ENCODE measurements at places on chromosomes 7 and 10.

GRCh38 chr10:128080231-128080630 is 46.0 kb downstream of the MKI67 start:
- no peak for DNase-seq

DNA sequence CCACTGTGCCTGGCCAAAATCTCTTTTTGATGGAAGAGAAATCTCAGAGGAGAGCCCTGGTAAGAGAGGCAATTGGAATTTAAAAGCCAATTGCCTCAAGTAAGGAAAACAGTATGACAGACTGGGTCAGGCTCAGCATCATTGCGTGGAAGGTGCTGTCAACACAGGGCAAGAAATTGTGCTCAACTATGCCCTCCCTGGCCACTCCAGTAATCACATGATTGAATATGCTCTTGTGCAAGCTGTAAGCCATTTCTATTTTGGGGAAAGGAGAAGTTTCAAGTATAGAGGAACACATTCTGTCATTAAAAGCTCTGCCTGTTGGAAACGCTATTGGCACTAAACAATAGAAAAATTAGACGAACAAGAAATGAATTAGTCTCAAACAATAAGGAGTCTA is 1127.7 kb downstream of the REEP3 start:
- no peak for DNase-seq

DNA sequence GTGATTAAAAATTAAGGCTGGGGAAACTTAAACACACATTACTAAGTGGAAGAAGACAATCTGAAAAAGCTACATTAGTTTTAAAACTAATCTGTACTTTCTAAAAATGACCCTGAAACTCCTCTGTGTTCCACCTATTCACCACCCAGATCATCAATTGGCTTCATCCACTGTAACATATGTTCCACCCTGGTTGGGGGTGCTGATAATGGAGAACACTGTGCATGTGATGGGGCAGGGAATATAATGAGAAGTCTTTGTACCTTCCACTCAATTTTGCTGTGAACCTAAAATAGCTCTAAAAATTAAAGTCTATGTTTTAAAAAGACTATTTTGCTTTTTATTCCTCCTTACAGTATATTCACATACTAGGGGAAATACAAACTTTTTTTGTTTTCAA is 132.7 kb downstream of the CNOT4 start:
- DNase-seq: no peak

DNA sequence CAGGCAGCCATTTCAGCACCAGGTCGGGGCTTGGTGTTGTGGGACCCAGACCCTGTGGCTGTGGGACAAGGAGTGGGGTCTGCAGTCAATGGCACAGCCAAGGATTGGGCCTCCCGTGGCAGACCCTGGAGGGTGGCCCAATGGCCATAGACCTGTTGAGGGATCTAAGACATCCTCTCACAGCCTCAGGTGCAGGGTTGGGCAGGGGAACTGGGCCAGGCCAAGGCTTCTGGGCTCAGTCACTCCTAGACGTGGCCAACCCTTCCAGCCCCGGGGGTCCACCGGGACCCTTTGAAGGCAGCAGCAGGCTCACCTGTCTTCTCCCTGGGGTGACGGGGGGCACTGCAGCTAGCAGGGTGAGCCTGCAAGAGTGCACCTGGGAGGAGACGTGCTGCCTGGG is 45.7 kb upstream of the DPYSL4 start:
- no peak for DNase-seq

GRCh38 chr7:88835147-88835728 is 39.7 kb upstream of the TEX47 start:
- peak; percentile 5 for DNase-seq

DNA sequence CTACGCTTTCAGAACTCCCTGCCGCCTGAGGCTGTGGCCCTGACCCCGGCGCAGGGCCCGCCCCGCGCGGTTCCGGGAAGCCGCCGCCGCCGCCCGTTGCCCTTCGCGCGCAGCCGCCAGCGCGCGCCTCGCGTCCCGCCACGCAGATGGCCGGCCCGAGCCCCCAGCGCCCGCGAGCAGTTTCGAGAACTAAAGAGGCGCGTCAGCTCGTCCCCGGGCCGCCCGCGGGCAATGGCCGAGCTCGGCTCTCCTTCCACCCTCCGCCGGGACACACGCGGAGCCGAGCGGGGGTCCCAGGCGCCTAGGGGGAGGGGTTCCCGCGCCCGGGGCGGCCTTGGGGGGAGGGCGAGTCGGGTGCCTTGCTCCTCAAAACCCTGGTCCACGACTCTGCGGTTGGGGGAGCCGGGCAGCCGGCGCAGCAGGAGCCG is 1.8 kb downstream of the HNRNPF start:
- DNase-seq: no peak

DNA sequence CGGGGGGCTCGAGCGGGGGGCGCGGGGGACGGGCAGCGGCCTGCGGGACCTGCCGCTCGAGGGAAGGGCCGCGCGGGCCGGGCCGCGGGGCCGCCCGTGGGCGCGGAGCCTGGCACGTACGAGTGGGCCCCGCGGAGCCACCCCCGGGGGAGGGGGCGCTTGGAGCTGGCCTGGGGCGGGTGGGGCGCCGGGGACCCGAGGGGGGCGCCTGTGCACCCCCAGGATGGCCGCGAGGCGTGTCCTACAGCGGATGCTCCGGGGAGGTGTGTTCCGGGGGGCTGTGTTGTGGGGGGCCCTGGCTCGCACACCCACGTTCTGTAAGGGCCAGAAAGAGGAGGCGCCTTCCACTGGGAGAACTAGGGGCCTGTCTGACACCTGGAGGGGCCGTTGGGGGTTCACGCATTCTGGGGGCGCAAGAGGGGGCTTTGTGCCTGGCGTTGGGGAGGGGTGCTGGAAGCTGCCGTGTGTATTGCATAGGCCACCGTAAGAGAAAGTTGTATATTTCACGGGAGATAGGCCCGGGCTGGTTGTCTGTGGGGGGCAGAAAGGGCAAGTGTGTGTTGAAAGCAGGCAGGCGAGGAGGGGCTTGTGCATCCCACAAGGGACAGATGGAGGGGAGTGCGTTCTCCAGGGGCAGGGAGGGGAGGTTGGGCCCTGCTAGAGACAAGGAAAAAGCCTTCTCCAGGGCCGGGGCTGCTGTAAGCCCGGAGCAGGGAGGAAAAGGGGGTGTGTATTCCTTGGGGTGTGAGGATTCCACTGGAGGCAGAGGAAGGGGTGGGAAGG is 663 bp downstream of the VPS37D start:
- DNase-seq: no peak

DNA sequence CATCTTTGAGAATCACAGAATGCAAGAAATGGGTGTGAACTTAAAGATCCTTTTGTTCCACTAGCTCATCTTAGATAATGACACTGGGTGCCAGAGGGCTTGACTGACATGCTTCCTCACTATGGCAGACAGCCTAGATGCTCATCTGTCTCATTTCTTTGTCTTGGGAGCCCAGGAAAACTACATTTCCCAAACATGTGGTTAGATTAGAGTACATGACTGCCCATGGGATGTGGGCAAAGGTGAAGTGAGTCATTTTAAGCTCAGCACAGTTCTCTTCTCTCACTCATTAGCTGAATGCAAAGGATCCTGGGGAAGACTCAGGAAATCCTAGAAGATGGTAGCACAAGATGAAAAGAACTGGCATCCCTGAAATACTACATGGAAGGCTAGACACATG is 32.5 kb upstream of the TBX20 start:
- DNase-seq: no peak

DNA sequence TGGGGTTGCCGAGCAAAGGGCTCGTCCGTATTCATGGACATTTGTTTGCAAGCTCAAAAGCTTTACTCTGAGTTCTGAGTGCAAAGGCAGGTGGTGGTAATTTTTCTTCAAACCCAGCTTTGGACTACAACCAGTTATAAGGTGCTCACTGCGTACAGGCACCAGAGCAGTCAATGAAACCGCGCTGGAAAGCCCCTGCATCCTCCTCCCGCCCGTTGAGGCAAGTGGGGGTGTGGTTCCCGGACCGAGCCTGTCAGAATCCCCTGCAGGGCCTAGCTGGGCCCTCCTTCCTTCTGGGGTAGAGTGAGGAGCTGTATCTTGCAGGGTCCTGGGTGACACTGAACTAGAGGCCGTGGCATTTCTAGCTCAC is 22.3 kb downstream of the AMZ1 start:
- no peak for DNase-seq

DNA sequence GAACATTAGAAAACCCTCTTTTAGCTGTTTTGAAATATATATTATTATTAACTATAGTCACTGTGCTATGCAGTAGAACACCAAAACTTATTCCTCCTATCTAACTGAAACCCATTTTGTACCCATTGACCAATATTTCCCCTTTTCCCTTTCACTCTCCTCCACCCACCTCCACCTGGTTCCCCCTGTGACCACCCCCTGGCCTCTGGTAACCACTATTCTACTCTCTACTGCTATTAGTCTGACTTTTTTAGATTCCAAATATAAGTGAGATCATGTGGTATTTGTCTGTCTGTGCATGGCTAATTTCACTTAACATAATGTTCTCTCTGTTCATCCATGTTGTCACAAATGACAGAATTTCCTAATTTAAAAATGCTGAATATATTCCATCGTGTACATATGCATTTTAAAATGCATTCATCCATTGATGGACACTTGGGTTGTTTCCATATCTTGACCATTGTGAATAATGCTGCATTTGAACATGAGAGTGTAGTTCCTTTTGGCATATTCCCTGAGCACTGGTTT is 18.7 kb downstream of the TBC1D12 start:
- no peak for DNase-seq

DNA sequence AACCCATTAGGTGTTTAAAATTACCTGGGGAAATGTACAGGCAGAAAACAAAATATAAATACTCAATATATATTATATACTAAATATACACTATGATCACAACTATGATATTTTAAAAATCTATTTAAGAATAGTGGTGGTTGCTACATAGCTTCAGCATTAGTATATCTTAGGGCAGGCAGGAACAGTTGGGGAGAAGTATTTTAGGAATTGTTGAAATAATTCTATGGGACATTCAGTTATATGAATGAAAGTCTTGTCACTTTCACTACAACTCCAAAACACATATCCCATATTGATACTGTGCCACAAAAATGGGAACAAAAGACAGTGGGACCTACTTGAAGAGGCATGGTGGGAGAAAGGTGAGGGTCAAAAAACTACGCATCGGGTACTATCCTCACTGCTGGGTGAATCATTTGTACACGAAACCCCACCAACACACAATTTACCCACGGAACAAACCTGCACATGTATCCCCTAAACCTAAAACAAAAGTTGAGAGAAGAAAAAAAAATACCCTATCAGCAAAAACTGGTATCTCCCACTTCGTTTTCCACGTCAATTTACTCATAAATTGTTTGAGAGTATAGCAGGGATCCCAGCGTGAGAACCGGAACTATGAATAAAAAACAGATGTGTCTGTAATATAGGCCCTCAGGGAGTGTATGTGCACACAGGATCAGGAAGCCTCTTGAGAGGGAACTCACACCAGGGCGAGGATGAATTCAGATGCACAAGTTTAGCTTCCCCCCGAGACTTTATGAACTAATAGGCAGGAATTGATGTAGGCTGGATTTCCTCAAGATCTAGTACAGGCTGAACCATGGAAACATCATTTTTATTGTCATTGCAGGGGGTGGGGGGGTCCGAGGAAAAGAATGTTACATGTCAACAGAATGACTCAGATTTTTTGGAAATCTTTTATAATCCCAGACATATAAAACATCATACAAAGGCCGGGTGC is 16.2 kb downstream of the SLC16A12 start:
- no peak for DNase-seq

DNA sequence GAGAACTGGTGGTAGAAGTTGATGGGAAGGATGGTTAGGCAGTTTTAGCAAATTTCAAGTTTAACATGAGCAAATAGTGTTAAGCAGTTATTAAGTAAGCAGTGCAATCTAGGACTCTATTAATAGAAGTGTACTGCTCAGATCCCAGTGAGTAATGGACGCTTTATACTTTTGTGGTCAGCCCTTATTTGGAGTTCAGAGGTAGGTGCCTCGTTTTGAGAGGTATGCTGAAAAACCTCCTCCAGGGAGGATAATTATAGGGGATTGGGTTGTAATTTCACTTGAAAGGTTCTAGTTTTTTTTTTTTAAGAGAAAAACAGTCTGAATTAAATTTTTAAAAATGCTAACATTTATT is 33.5 kb upstream of the CCDC7 start:
- no peak for DNase-seq

GRCh38 chr7:84123965-84124547 is 70.5 kb downstream of the SEMA3A start:
- DNase-seq: no peak

DNA sequence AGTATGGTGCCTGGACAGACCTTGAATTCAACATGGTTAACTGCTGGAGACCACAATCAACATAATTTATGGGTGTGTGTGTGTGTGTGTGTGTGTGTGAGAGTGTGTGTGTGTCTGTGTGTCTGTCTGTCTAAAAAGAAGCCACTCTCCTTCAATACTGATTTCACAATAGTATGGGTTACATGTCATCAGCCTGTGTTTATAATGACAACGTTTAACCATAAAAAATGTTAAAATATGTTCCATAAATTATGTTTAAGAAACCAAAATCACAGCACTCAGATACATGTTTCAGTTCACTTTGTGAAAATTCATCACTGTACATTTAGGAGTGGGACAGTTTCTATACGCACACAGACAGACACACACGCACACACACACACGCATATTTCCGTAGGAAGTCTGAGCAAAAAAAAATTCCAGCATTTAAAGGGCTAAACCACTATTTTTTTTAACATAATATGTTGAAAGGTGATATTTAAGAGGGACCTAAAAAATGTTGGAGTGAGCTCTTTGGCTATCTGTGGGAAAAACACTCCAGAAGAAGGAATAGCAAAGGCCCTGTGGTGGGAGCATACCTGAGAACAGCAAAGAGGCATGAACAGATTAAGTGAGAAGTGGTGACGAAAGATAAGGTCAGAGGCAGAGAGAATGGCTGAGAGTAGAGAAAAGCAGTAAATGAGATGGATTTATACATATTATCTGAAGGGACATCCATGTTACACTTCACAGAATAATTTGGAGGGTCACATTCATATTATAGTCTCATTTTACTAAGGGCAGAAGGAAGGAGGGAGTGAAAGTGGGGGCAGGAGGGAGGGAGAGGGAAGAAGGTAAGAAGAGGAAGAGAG is 10.9 kb downstream of the PDZD8 start:
- DNase-seq: no peak

GRCh38 chr7:112743811-112744210 is 46.4 kb downstream of the TMEM168 start:
- no peak for DNase-seq

GRCh38 chr10:48770561-48771089 is 86.0 kb downstream of the WDFY4 start:
- no peak for DNase-seq

GRCh38 chr7:21642422-21642821 is 99.6 kb downstream of the DNAH11 start:
- no peak for DNase-seq

All from NCI-H1092 (cell line).